Transverse colon (tissue), 4 donors: ENCODE measurements at places on chromosomes 4 and X.
A peak's percentile ranks its signal among the peaks of the same experiment; 100 is the strongest.

DNA sequence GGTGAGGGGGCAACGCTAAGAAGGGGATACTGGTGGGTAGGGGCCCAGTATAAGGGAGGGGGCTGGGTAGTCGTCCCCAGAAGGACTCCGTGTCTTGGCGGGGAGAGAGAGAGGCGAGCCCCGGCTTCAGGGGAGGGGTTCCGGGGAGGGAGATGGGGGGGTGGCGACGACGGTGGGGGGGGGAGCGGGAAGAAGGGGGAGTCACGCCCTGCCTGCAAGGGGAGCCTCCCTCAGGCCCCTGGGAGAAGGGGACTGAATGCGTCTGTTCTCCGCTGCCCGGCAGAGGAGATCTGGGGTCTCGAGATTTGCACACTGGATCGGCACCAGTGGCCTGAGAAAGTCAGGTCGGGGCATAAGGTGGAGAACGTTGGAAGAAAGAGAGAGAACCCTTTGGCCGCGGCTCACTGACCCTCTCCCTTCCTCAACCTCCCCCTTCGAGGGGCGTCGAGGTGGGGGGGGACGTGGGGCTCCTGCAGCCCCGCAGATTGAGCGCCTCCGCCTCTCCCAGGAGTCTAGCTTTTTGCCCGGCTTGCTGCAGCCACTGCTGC is 609 bp upstream of the BCORL1 start:
- peak; percentile 19 for DNase-seq

GRCh38 chr4:41512136-41512535 is 25.8 kb upstream of the LIMCH1 start:
- DNase-seq = no peak

GRCh38 chr4:80257851-80258250 is 8.6 kb upstream of the FGF5 start:
- no peak for DNase-seq

DNA sequence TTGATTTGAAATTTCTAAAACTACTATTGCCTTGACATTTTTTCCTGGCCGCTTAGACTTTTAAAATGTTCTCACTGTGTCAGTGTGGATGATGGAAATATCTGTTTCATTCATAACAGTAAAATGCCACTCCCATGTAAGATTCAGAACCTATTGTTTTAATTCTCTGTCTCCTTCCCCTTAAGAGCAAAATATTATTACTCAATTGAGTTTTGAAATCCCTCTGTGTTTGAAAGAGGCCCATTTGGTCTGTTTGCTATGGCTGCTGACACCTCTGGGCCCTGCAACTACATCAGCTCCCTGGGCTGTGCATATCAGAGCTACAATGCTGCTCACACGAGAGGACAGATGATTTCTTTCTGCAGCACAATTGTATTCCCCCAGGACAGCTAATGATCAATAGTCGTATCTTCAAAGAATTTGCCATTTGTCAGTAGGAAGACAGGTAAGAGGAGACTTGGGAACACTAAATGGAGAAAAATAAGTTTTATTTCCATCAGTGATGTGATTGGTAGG is 388.0 kb upstream of the GALNT7 start:
- no peak for DNase-seq

- DNase-seq = no peak
Observed at GRCh38 chr4:48138936-48139335, 4.9 kb upstream of the TXK start.

DNA sequence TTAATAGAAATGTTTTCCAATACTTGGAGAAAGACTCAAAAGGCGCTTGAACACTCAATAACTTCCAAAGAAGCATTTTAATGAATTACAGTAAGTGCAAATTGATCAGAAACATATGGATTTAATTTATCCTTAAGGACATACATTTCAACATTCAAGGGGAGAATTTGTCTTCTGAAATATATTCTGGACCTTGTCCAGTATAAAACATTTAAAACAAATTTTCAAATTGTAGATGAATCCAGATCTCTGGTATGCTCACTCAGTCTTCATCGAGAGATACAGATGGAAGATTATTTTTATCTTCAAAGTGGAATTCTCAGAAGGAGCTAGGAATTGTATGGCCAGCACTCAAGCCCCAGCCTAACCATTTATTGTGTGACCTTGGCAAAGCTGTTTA is 310.4 kb downstream of the ZNF674 start:
- DNase-seq = no peak

DNA sequence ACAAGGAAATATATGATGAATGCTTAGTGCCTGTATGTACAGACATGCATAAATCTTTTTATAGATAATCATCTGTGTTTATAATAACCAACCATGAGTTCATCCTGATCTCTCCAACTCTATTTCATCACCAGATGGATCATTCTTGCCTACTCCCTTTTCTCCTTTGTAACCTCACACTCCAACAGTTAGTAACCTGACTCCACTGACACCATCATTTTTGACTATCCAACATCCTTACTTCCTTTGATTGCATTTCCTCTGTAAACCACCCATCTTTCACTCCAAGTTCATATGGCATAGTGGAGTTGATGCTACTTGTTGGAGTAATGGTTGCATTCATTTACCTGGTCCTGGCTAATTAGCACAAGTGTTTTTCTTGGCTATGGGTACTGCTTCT is 170.6 kb downstream of the ZNF330 start:
- DNase-seq = no peak

- no peak for DNase-seq
Observed at GRCh38 chr4:78809928-78810835, 34.0 kb downstream of the BMP2K start.

GRCh38 chr4:169189372-169189771 is 81.4 kb downstream of the SH3RF1 start:
- no peak for DNase-seq

DNA sequence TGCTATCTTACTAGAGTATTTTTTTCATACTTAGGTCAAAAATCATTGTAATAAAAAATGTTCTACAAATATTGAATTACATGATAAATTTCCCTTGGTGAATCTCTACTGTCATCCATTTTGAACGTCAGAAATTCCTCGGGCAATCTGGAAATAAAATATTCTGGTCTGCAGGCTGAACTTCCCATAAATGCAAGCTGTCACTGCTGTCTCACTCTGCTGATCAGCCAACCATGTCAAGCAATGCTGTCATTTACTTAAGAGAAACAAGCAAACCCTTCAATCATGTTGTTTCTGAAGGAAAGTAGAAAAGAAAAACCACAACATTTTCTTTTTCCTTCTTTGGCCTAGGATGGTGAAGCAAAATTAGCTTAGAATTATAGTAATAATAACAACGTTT is 514.2 kb upstream of the GALNT7 start:
- no peak for DNase-seq

GRCh38 chr4:53552711-53553110 is 38.6 kb downstream of the LNX1 start:
- no peak for DNase-seq

- peak; percentile 9 for DNase-seq
Observed at GRCh38 chr4:10983268-10983667, 298.7 kb upstream of the CLNK start.

- DNase-seq = no peak
Observed at GRCh38 chr4:57550198-57550597, 440.0 kb upstream of the IGFBP7 start.

GRCh38 chr4:116796022-116796421 is 289.4 kb downstream of the TRAM1L1 start:
- no peak for DNase-seq

GRCh38 chr4:34731070-34731469 is 1513.2 kb downstream of the ARAP2 start:
- DNase-seq = no peak

DNA sequence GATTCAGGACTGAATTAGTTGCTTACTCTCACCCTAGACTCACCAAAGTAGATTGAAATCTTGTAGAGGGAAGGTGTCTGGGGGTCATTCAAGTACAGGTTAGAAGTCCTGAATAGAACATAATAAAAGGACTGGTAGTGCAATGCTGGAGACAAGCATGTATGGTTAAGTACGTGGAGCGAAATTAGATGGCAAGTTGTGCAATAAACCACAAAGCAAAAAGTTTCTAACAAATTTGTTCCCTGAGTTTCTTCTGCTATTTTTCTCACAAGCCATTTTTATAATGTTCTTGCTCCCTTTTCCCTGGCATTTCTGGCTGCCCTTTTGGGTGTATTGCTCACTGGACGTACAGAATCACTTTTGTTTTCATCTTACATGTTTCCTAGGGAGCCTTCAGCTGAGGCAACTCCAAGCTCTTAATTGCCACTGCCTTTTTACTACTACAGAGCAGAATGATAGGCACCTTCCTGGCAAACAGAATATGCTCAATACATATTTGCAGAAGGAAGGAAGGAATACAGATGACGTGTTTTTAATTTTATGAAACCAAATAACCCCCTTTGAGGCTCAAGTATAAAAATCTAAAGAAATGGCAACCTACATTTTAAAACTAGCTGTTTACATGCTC is 23.4 kb downstream of the LANCL3 start:
- DNase-seq = no peak

DNA sequence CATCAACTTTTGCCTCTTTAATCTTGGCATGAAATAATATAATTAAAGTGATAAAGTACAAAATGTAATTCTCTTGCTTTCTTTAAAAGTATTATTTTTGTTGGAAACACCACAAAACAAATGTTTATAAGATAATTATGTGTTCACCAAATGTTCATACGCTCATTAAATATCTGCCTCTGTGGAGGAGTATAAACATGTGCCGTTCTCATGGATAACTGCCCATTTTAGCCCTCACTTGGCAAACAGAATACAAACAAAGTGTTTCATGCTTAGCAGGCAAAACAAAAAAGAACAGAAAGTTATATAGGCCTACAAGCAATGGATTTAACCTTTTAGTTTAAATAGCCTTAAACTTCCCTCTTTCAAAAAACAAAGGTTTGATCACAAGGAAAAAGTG is 800.5 kb upstream of the DIAPH2 start:
- no peak for DNase-seq

DNA sequence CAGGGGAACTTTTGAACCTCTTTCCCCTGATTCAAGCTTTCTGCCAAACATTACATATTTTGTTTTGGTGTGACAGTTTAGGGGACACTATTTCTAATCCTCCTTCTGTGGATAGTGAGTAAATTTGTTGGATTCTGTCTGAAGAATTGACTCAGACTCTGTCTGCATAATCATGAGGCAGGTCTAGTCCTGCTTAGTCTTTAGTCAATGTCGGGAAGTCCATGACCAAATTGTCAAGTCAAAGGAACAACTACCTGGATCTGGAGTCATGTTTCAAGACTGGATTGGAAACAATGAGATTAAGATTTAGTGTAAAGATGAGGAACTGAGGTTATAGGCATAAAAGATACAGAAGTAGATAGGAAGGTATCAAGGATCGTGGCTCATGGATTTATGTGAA is 100.9 kb downstream of the MAGEB17 start:
- no peak for DNase-seq

DNA sequence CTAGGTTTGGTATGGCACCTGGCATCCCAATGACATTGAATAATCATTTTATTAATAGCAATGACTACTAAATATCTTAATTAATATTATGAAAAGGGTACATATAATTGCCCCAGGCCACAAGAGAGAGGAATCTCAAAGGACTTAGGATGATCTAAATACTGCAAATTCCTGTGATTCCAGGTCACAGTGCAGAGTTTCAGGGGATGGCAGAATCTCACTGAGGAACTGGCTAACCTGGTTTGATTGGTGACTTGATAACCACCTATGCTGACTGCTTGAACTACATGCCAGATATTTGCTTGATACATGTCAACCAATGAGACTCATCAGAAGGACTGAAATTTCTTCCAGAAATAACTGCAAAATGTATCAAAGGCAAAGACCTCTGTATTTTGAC is 37.2 kb downstream of the BTC start:
- no peak for DNase-seq

DNA sequence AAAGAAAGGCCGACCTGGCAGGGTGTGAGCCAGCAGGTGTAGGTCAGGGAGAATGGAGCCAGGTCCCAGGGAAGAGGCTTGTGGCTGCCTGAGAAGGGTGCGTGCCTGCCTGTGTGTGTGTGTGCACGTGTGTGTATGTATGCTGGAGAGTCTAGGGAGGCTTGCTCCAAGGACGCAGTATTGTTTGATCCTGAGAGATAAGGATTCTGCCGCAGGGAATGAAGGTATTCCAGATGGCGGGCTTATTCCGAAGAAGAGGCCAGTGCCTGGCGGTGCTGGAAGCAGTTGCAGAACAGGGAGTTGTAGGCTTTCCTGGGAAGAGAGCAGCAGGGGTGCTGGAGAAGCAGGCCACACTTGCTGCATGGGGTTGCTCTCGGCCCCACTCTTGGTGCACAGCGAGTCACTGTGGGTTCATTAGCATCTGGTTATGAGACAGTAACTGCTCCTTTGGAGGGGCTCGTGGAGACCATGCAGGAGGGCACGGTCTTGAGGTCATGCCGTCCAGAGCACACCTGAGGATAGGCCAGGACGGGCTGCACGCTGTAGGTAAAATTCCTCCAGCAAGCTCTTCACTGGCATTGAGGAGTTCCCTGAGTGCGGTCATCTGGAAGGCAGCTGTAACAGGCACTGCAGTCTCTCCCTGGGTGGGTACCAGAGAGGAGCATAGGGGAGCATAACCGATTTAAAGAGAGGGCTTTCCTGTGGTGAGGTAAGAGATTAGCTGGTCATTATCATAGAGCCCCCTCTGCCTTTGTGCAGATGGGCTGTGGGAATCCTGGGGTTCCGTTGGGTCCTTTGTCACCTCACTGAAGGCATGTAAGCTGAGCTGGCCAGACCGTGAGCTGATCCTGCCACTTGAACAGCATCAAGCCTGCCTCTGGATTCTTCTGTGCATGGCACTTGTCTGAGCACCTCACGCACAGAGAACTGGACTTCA is 29.9 kb upstream of the MSANTD1 start:
- no peak for DNase-seq

GRCh38 chr4:47073647-47074046 is 42.3 kb downstream of the GABRB1 start:
- no peak for DNase-seq
